ENCODE measurements at places on chromosomes 11 and 22.

- no peak for DNase-seq
Observed at GRCh38 chr11:3674189-3674588, 3.0 kb upstream of the CHRNA10 start.

DNA sequence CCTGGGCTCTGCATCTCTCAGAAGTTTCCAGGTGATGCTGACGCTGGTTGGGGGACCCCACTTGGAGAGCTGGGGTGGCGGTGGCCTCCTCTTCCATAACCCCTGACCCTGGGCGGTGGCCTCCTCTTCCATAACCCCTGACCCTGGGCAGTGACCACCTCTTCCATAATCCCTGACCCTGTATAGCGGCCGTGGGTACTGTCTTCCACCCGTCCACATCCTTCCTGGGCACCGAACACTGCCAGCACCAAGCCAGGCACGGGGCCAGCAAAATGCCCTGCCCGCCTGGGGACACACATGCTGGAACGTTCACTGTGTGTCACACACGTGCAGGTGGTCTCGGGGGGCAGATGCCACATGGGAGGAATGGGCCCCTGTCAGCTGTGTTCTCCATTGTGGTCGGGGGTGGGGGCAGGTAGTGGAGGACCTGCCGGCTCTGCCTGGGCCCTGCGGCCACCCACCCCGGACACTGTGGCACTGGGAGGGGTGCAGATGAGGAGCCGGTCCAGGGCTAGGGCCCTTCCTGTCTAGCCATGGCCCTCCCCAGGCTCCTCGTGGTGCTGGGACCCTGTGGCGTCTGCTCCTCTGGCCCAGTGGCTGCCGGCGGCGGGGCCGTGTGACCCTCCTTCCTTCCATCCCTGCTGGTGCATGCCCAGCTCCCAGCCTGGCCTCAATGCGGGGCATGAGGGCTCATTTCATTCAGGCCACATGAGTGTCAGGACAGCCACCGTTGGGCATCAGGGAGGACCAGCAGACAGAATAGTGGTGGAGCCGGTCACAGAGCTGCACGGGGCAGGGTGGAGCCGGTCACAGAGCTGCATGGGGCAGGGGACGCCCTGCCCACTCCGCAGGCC, 10.8 kb downstream of the BRSK2 start:
- DNase-seq, result no peak

DNA sequence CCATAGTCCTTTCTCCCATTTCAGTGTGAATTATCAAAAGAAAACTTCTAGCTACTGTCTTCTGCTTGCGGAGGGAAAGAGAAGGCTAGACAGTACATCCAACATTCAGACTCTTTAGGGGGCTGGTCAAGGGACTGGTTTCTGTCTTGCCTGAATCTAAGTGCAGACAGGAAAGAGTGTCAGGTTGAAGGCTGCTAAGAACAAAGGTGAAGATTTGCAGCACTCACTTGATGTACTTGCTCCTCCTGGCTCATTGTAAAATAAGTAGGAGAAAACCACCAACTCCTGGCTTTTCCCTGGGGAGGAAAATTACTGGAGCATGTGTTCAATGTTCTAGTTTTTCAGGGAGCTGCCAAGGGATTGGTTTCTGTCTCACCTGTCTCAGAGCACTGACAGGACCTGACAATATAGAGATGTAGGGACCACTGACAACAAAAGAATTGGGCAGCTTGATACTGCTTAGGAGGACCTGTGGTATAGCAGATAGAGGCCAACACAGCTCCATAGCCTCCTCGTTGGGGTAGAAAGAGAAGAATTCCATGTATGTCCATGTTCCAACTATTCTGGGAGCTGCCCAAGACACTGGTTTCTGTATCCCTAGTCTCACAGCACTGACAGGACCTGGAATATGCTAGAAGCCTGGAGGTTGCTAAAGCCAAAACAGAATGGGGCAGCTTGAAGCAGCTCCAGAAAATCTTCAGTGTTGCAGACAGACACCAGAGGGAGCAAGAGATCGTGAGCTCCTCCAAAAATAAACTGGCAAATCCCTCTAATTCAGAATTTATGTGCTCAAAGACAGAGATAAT, 39.7 kb upstream of the MMP12 start:
- DNase-seq, result no peak

DNA sequence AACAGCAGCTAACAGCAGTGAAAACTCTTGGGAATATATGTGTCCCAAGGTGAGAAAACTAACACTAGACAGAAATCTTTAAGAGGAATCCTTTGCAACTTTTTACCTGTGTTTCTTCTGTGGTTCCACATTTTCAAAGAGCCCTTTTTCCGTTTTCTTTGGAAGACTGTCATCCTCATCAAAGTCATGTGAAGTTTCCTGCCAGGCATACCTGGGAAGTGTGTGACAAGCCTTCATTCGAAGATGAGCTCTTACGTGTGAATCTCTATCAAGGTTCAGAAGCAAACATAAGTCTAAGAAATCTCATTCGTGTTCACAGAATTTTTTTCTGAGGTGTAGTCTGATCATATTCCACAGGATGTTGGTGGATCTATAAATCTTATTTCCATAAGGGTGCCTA, 330.6 kb upstream of the MPPED2 start:
- DNase-seq, result no peak

DNA sequence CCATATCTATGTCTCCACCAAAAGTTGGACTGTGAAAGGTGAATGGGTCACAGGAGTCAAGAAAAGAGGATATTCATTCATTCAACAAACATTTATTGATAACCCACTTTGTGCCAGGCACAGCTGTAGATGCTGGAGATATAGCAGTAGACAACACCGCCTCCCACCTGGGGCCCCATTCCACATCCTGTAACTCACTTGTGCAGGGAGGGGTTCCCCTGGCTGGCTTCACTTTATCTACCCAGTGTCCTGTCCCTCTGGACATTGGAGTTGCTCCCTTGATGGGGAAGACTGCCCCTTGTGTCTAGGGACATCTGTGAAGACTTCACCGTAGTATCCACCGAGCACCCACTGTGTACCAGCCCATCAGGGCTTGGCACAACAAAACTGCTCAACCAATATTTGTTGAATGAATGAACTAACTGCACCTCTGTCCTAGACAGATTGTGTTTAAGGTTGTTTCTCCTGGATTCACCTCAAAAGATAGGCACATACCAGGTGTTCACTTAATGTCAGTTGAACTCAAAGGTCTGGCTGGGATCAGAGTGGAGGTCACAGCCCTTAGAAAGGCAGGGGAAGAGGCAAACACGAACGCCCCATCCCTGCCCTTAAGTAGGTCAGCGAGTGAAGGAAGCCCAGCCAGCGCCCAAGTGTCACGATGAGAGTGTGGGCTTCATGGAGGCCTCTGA, 1.4 kb upstream of the OVOL1 start:
- no peak for DNase-seq
